ENCODE measurements at places on chromosomes 2 and 18. TPM values are rescaled to one million over a fixed set of nuclear protein-coding genes. Genes with fewer than 3 reads are reported as not detected.

Gene HSBP1L1
- total RNA-seq: 4.1 TPM

Gene NT5DC4
- not detected for total RNA-seq

Gene CEBPZ
- 31.8 TPM for total RNA-seq

Gene WDR12
- 20.1 TPM for total RNA-seq

Gene EVA1A
- 31.2 TPM for total RNA-seq

Gene MATN3
- total RNA-seq: 2.3 TPM

Data from hair follicle dermal papilla cell (primary cell).